NCI-H2029 (cell line): ENCODE measurements at places on chromosomes 3 and 15.

GRCh38 chr3:124597273-124597672 is 133.0 kb upstream of the UMPS start:
- DNase-seq = no peak

DNA sequence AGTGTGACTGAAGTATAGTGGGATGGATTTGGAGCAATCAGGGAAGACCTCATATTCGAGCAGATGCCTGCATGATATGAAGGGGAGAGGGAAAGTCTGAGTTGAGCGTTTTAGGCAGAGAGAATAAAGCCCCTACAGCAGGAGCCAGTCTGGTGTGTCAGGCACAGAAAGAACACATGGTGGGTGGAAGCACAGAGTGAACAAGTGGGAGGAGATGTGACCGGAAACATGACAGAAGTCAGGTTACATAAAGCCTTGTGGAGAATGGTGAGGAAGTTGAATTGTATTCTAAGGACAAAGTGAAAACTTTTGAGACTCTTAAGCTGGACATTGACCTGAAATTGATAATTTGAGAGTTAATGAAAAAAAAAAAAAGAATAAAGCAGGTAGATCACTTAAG is 541.0 kb downstream of the PLOD2 start:
- DNase-seq = no peak

DNA sequence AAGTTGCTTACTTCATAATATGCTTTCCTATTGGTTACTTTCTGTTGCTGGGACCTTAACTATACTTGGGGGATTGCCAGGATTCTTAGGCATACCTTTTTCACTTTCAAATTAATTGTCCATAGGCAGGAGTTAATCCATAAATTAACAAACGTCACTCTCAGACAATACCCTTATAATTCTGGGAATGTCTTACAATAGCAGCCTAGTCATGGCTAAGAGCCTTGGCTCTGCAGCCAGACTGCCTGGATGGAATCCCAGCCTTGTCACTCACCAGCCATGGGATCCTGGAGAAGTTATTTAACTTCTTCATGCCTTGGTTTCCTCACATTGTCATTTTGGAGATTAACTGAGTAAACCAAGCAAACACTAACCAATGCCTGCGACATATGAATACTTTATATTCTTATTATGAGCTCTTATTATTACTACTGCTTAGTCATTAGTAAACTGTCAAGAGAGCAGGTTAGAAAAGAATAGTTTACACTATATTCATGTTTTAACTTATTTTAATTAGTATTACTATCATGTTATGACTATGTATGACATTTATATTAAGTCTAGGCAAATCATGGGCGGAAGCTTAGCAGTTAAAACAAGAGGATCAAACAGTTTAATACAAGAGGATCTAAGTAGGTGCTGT is 29.0 kb downstream of the GYG1 start:
- DNase-seq = no peak

- DNase-seq = no peak
These were observed 92.3 kb downstream of the ZNF621 start for GRCh38 chr3:40617084-40617483.

GRCh38 chr3:71064956-71065763 is 518.4 kb downstream of the FOXP1 start:
- DNase-seq = peak; percentile 24

DNA sequence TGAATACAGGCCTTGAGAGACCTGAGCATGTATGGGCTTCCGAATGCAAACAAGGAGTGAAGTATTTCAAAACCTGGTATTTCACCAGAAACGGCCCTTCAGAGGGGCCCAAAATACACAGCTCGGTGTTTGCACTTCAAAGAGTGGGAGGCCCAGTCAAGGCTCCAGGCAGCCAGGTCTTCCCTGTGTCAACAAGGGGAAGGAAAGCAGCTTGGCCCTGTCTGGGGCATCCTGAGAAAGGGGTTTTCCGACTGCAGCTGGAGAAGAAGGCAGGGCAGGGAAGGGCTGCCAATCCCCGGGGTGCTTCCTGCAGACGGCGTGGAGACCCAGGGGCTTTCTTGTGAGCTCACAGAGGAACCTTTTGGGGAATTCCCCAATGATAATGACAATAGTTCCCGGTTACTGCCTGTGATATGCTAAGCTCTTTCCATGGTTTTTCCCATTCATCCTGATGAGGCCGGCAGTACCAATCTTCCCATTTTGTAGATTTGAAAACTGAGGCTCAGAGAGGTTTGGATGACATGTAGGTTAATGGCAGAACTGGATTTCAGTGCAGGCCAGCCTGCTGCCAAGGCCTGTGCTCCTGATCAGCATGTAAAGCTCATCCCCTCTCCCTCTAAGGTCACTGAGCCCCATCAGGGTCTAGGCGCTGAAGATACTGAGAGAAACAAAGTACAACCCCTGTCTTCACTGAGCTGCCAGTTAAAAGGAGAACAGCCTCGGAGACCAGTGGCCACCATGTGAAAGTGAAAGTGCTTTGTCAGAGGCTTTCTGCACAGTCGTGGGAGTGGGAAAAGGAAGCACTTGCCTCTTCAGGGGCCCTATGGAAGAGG is 43.0 kb upstream of the TLE3 start:
- DNase-seq = no peak

DNA sequence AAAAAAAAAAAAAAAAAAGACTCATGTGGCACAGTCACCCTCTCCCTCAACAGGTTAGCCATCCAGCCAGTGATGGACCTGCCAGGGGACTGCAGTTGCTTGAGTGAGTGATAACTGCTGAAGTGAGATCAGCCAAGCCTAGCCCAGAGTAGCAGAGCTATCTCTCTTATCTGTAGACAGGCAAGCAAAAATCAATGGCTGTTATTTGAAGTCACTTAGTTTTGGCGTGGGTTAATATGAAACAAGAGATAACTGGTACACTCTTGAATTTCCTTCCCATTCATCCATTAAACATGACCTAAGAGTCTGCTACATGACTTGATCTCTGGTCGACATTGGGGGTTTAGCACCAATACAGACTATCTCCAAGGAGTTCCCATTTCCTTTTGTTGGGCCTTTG is 51.2 kb upstream of the TNIK start:
- DNase-seq = no peak

DNA sequence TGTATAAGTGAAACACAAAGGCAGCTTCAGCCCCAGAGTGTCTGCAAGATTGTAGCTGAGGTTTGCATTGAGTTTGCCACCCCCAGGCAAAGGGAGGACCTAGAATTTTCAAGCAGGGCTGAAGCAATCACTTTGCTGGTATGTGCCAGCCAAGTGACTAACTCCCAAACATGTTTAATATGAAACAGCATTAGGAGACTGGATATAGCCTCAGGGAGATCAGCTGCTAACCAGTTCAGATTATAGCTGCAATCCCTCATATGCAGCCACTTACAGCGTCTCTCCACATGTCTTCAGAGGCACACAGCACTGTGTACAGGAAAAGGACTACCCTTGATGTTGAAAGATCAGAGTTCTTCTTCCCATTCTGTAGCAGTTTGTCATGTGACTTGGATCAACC is 38.4 kb upstream of the PPP2R3A start:
- DNase-seq = no peak

- no peak for DNase-seq
These were observed 6.1 kb downstream of the RNU5B-1 start for GRCh38 chr15:65310431-65311137.

DNA sequence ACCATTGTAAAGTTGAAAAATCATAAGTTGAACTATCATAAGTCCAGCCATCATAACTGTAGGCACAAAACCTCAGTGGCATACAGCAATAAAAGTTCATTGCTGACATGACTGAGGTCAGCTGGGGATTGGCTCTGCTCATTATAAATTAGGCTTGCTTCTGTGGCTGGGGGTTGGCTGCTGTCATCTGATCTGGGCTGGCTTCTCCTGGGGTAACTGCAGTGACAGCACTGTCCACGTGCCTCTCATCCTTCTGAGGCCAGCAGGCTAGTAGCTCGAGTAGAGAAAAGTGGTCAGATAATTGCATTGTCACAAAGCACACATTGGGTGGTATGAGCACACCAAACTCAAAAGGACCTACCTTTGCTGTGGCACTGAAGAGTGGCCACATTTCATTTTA is 31.3 kb downstream of the CMTM7 start:
- no peak for DNase-seq
